Naive thymus-derived CD8-positive, alpha-beta T cell (primary cell): ENCODE measurements at places on chromosomes 2 and 18. TPM values are rescaled to one million over a fixed set of nuclear protein-coding genes. Genes with fewer than 3 reads are reported as not detected.

- no peak for DNase-seq
Observed at GRCh38 chr2:35035883-35036282, 1319.7 kb upstream of the CRIM1 start.

- no peak for DNase-seq
Observed at GRCh38 chr18:37486848-37487247, 78.8 kb downstream of the CELF4 start.

TMEM247 gene
- total RNA-seq = not detected

- DNase-seq = no peak
Observed at GRCh38 chr18:79314838-79315388, 80.8 kb upstream of the NFATC1 start.

DNA sequence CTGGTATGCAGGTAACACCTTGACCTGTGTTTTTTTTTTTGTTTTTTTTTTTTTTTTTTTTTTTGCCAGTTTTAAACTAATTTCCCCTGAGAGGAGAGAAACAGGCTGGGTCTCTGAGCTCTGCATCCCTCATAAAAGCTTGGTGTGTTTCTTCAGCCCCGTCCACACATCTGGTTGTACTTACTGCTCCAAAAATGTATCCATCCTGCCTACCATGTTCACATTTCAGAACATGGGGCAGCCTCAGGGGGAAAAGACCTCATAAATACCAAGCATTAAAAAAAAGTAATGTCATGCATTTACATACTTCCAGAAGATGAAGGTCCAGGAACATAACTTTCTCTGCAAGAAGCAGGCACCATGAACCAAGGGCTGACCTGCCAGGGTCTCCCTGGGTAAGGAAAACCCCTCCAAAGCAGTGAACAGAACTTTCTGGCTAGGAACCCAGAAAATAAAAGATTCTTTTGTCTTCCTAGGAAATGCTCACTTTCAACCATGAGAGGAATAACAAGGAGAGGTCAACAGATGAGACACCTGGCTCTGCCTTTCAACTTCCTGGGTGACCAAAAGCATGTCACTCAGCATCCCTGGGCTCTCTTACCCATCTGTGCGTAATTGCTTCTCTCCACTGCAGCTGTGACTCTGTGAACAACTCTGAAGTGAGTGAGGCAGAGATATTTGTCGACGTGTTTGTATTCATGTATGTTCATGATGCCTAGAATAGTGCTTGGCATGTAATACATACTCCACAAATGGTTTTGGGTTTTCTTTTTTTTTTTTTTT lies 118.6 kb downstream of the MCFD2 start:
- no peak for DNase-seq

DNA sequence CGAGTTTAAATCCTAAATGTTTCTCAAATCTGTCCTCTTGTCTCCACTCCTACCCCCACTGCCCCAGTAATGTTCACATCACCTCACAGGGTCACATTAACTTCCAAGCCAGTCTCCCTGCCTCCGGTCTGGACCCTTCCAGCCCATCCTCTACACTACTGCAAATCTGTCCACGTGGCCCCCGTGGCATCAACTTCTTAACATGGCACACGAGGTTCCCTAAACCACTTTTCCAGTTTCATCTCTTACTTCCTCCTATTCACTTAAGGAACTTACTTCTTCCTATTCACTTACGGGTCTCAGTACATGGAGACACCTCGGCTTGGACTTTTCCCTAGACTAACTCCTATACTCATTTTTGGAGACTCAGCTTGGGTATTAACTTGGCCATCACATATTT lies 27.0 kb downstream of the MRPL33 start:
- DNase-seq = no peak

- DNase-seq = no peak
Observed at GRCh38 chr2:74871414-74871813, 37.5 kb downstream of the HK2 start.

- no peak for DNase-seq
Observed at GRCh38 chr2:7026742-7027141, 109.5 kb downstream of the RNF144A start.

FEV gene
- not detected for total RNA-seq
